Airway epithelial cell (primary cell): ENCODE measurements at places on chromosomes 11 and 22. TPM values are rescaled to one million over a fixed set of nuclear protein-coding genes. Genes with fewer than 3 reads are reported as not detected.

The KDM4D gene
- total RNA-seq: 1.3 and 1.4 TPM in 2 replicates

The PGA5 gene
- not detected in 2 replicates for total RNA-seq

The ASCL2 gene
- 2.5 and 5.3 TPM in 2 replicates for total RNA-seq

The PRCP gene
- total RNA-seq: 21.7 and 41.6 TPM in 2 replicates

The CARD10 gene
- total RNA-seq: 48.3 TPM in 2 replicates

The BBOX1 gene
- total RNA-seq: 12.8 and 13.2 TPM in 2 replicates

The TEX12 gene
- 0.28 TPM in 1 of 2 replicates, not detected in the other for total RNA-seq

The CHCHD10 gene
- total RNA-seq: 0.98 and 7.2 TPM in 2 replicates

The P2RY2 gene
- total RNA-seq: 37.8 and 46.1 TPM in 2 replicates

The OR51Q1 gene
- total RNA-seq: not detected in 2 replicates

The TMPRSS4 gene
- 49.7 and 60.5 TPM in 2 replicates for total RNA-seq

The MAPK8IP2 gene
- total RNA-seq: 0.35 and 0.65 TPM in 2 replicates

The OR5B2 gene
- not detected in 2 replicates for total RNA-seq

The ZNF280B gene
- 0.88 and 1.3 TPM in 2 replicates for total RNA-seq

The OR56A1 gene
- total RNA-seq: not detected in 2 replicates

The SERPING1 gene
- 0.42 and 1.1 TPM in 2 replicates for total RNA-seq
